Cardiac muscle cell (in vitro differentiated cells and primary cell): ENCODE measurements at places on chromosomes 6 and 20. TPM values are rescaled to one million over a fixed set of nuclear protein-coding genes. Genes with fewer than 3 reads are reported as not detected.

DNA sequence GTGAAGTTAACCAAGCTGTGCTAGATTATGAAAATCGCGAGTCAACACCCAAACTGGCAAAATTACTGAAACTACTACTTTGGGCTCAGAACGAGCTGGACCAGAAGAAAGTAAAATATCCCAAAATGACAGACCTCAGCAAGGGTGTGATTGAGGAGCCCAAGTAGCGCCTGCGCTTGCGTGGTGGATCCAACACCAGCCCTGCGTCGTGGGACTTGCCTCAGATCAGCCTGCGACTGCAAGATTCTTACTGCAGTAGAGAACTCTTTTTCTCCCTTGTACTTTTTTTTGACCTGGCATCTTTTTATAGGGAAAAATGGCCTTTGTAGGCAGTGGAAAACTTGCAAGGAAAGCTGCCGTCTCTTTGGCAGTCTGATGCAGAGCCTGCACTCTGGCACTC is 6.8 kb downstream of the GID8 start:
- H3K27ac ChIP-seq: no peak overlapping the region
- no peaks in the 10 kb centered on the region for H3K27me3 ChIP-seq

GRCh38 chr6:139640448-139640847 is 266.0 kb upstream of the CITED2 start:
- H3K27ac ChIP-seq: no peak overlapping the region
- peaks cover 9% of the 10 kb centered on the region for H3K4me1 ChIP-seq
- H3K36me3 ChIP-seq: no peaks in the 10 kb centered on the region
- DNase-seq: no peak
- no peaks in the 10 kb centered on the region for H3K27me3 ChIP-seq

- no peak overlapping the region for H3K27ac ChIP-seq
- no peaks in the 10 kb centered on the region for H3K4me1 ChIP-seq
- H3K4me3 ChIP-seq: no peak overlapping the region
Observed at GRCh38 chr6:169035385-169036240, 218.0 kb downstream of the THBS2 start.

DNA sequence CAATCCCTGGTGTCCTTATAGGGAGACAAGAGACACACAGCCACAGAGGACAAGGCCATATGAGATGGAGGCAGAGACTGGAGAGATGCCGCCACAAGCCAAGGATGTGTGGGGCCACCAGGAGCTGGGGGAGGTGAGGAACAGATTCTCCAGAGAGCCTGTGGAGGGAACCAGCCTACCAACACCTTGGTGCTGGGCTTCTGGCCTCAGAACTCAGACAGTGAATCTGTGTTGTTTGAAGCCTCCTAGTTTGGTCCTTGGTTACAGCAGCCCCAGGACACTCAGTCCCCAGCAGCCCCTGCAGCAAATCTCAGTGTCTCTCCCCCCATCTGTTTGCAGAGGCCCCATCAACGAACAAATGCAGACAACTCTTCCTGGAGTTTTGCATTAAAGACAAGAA is 73.2 kb upstream of the BHLHE23 start:
- DNase-seq: no peak
- no peak overlapping the region for H3K4me3 ChIP-seq
- peaks cover 11% of the 10 kb centered on the region for H3K27me3 ChIP-seq
- no peaks in the 10 kb centered on the region for H3K36me3 ChIP-seq

DNA sequence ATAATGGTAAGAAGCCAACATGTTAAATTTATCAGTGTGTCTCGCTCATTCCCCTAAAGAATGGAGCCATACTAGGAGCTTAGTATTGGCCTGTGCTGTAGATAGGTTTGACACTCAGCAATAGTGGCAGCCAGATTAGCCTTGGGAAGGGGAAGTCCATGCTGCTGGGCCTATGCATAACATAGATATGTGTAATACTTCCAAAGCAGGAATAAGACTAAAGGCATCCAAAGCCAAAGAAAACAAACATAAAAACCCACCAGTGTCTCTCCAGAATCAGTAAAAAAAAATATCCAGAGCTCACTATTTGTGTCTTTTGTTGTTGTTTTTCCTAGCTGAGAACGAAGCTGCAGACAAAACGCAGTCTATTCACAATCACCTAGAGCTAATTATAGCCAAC is 104.2 kb upstream of the STXBP5 start:
- no peak overlapping the region for H3K4me3 ChIP-seq
- H3K36me3 ChIP-seq: no peaks in the 10 kb centered on the region
- H3K4me1 ChIP-seq: no peaks in the 10 kb centered on the region
- no peak for DNase-seq
- no peaks in the 10 kb centered on the region for H3K27me3 ChIP-seq

DNA sequence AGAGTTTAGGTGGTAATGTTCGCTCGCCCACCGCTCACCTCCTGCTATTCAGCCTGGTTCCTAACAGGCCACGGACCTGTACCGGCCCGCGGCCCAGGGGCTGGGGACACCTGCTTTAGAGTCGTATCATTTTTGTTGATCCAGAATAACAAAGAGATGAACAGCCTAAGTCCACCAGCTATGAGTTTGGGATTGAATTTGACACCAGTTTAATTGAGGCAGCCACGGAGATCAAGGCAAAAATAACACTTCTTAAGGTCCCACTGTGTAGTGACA is 108.5 kb downstream of the TSHZ2 start:
- H3K4me1 ChIP-seq: peaks cover 13% of the 10 kb centered on the region
- no peaks in the 10 kb centered on the region for H3K36me3 ChIP-seq
- no peaks in the 10 kb centered on the region for H3K27me3 ChIP-seq
- H3K27ac ChIP-seq: no peak overlapping the region
- DNase-seq: no peak

- no peaks in the 10 kb centered on the region for H3K27me3 ChIP-seq
- peaks cover 8% of the 10 kb centered on the region for H3K4me1 ChIP-seq
- DNase-seq: no peak
- H3K27ac ChIP-seq: no peak overlapping the region
Observed at GRCh38 chr6:114216789-114217467, 125.9 kb downstream of the HS3ST5 start.

- H3K27ac ChIP-seq: peak overlapping the region; percentile 93
- peaks cover 85% of the 10 kb centered on the region for H3K36me3 ChIP-seq
- DNase-seq: no peak
- no peak overlapping the region for H3K4me3 ChIP-seq
- peaks cover 72% of the 10 kb centered on the region for H3K4me1 ChIP-seq
Observed at GRCh38 chr20:57397693-57398108, 6.5 kb downstream of the RBM38 start.

- DNase-seq: no peak
- peaks cover 14% of the 10 kb centered on the region for H3K4me1 ChIP-seq
- no peaks in the 10 kb centered on the region for H3K36me3 ChIP-seq
- H3K27ac ChIP-seq: no peak overlapping the region
- H3K27me3 ChIP-seq: no peaks in the 10 kb centered on the region
Observed at GRCh38 chr6:4270001-4270400, 134.6 kb upstream of the ECI2 start.

DNA sequence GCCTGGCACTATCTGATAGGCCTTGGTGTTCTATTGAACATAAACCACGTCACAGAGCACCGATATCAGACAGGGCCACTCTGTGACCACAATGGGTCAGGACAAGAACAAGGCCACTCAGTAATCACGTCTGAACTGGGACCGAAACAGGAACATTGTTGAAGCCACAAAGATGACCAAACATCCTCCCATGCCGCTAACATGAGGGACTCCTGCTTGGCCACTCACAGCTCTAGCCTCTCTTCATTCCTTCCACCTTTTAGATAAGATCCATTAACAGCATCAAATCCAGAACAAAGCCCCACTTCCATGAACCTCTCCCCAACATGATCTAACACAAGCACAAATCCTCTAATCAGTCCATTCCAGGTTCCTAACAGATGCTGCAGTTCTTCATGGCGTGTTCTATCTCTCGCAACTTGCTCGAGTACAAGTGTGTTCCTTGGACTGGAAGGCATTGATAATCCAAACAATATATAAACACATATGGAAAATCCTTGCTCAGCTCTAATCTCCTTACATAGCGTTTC is 7.4 kb downstream of the SIRT5 start:
- H3K4me3 ChIP-seq: no peak overlapping the region
- no peaks in the 10 kb centered on the region for H3K27me3 ChIP-seq
- H3K27ac ChIP-seq: no peak overlapping the region

GRCh38 chr6:39361657-39362486 is 39.4 kb upstream of the KCNK16 start:
- H3K27me3 ChIP-seq: no peaks in the 10 kb centered on the region
- H3K27ac ChIP-seq: no peak overlapping the region
- peak; percentile 82 for DNase-seq
- H3K4me3 ChIP-seq: no peak overlapping the region

DNA sequence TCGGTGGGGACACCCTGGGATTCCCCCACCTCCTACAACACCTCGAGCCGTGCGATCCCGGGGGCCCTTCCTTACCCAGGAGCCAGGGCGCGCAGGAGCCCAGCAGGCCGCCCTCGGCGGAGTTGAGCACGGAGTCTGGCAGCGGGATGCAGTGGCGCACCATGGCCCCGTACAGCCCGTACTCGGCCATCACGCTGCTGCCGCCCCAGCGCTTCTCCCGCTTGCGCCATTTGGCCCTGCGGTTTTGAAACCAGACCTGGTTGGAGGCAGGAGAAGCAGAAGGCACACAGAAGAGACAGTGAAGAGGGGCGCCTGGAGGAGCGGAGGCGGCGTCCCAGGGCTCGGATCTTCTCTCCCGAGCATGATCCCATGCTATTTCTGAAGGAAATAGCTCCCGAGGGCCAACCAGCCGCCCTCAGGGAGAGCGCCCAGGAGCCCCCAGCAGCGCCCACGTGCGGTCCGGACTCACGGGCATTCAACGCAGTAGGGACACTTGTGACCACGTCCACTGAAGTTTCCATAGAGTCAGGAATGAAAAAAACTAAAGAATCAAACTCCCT is 4.3 kb downstream of the VSX1 start:
- no peak overlapping the region for H3K27ac ChIP-seq
- peaks cover 91% of the 10 kb centered on the region for H3K27me3 ChIP-seq
- H3K36me3 ChIP-seq: no peaks in the 10 kb centered on the region

- DNase-seq: no peak
- H3K36me3 ChIP-seq: no peaks in the 10 kb centered on the region
- no peaks in the 10 kb centered on the region for H3K4me1 ChIP-seq
- H3K27ac ChIP-seq: no peak overlapping the region
- no peaks in the 10 kb centered on the region for H3K27me3 ChIP-seq
Observed at GRCh38 chr20:15461938-15462337, 1111.3 kb downstream of the KIF16B start.

- no peak overlapping the region for H3K4me3 ChIP-seq
- no peak overlapping the region for H3K27ac ChIP-seq
- H3K36me3 ChIP-seq: no peaks in the 10 kb centered on the region
- H3K27me3 ChIP-seq: no peaks in the 10 kb centered on the region
Observed at GRCh38 chr6:93104195-93104817, 315.1 kb downstream of the EPHA7 start.

- peaks cover 23% of the 10 kb centered on the region for H3K27me3 ChIP-seq
- no peaks in the 10 kb centered on the region for H3K36me3 ChIP-seq
- peaks cover 13% of the 10 kb centered on the region for H3K4me1 ChIP-seq
- H3K27ac ChIP-seq: no peak overlapping the region
Observed at GRCh38 chr6:42043787-42044475, 6.4 kb upstream of the TAF8 start.

DNA sequence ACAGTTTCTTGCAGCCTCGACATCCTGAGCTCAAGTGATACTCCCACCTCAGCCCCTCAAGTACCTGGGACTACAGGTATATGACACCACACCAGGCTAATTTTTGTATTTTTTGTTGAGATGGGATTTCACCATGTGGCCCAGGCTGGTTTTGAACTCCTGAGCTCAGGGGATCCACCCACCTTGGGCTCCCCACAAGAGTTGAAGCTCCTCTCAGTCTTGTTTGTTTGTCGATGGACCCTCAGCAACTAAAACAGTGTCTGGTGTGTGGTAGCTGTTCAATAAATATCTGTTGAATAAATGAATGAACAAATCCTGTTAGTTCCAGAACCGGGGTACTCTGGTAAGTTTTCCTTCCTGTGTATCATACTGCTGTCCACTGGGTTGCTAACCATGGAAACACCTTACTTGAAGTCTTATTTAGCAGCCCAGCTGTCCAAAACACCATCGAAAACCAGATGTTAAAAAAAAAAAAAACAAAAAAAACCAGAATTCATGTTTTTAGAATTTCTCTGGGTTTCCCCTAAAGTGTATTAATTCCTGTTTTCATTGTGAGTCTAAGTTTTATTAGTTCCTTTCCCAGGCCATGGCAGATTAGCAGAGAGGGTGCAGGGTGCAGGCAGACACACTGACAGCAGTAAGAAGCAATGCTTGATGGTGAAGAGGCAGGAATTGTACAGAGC is 7.8 kb upstream of the EZR start:
- peaks cover 9% of the 10 kb centered on the region for H3K4me1 ChIP-seq
- H3K36me3 ChIP-seq: no peaks in the 10 kb centered on the region
- peak overlapping the region; percentile 79 for H3K27ac ChIP-seq
- no peaks in the 10 kb centered on the region for H3K27me3 ChIP-seq

- DNase-seq: peak; percentile 27
- peaks cover 3% of the 10 kb centered on the region for H3K4me1 ChIP-seq
- peak overlapping the region; percentile 76 for H3K27ac ChIP-seq
- no peaks in the 10 kb centered on the region for H3K27me3 ChIP-seq
Observed at GRCh38 chr6:43779852-43780236, 9.8 kb downstream of the VEGFA start.

- peaks cover 30% of the 10 kb centered on the region for H3K4me1 ChIP-seq
- H3K27me3 ChIP-seq: peaks cover 21% of the 10 kb centered on the region
- H3K36me3 ChIP-seq: no peaks in the 10 kb centered on the region
- no peak overlapping the region for H3K27ac ChIP-seq
- DNase-seq: no peak
Observed at GRCh38 chr6:111972745-111973117, 81.2 kb upstream of the CCN6 start.

- no peak for DNase-seq
- H3K4me1 ChIP-seq: peaks cover 6% of the 10 kb centered on the region
- no peak overlapping the region for H3K27ac ChIP-seq
- H3K4me3 ChIP-seq: no peak overlapping the region
- H3K27me3 ChIP-seq: no peaks in the 10 kb centered on the region
Observed at GRCh38 chr20:38344107-38344701, 2.1 kb upstream of the LBP start.

- no peak overlapping the region for H3K27ac ChIP-seq
- H3K4me3 ChIP-seq: no peak overlapping the region
- H3K36me3 ChIP-seq: no peaks in the 10 kb centered on the region
- no peaks in the 10 kb centered on the region for H3K27me3 ChIP-seq
- DNase-seq: peak; percentile 58
Observed at GRCh38 chr6:147166360-147166944, 37.8 kb upstream of the STXBP5 start.

- H3K27ac ChIP-seq: no peak overlapping the region
- H3K36me3 ChIP-seq: no peaks in the 10 kb centered on the region
- DNase-seq: peak; percentile 92
- H3K27me3 ChIP-seq: peaks cover 52% of the 10 kb centered on the region
- H3K4me1 ChIP-seq: peaks cover 4% of the 10 kb centered on the region
Observed at GRCh38 chr20:23050847-23051627, 1.6 kb upstream of the THBD start.

GRCh38 chr6:62612471-62612870 is 326.4 kb upstream of the KHDRBS2 start:
- no peaks in the 10 kb centered on the region for H3K36me3 ChIP-seq
- H3K27me3 ChIP-seq: no peaks in the 10 kb centered on the region
- no peak for DNase-seq
- H3K4me1 ChIP-seq: peaks cover 5% of the 10 kb centered on the region

GRCh38 chr6:131173680-131174079 is 38.4 kb downstream of the AKAP7 start:
- peak; percentile 55 for DNase-seq
- H3K36me3 ChIP-seq: no peaks in the 10 kb centered on the region
- H3K4me3 ChIP-seq: no peak overlapping the region
- no peak overlapping the region for H3K27ac ChIP-seq
- H3K4me1 ChIP-seq: no peaks in the 10 kb centered on the region

The LPIN3 gene
- 13.5 and 17.0 TPM in 2 replicates for total RNA-seq

The RTF2 gene
- 58.0 and 58.2 TPM in 2 replicates for total RNA-seq

The POPDC3 gene
- total RNA-seq: 49.4 and 53.4 TPM in 2 replicates

The HLA-DOB gene
- not detected in 2 replicates for total RNA-seq

The ESR1 gene
- total RNA-seq: 1.9 and 5.1 TPM in 2 replicates

The CNKSR3 gene
- 3.8 and 4.4 TPM in 2 replicates for total RNA-seq

The MUC22 gene
- total RNA-seq: not detected in 2 replicates
